Breast epithelium (tissue), 4 donors: ENCODE measurements at places on chromosomes 4 and X. TPM values are rescaled to one million over a fixed set of nuclear protein-coding genes. Genes with fewer than 3 reads are reported as not detected.

Gene SLC10A3
- total RNA-seq, result 19.5 TPM

Gene CYP2U1
- 10.2 TPM for total RNA-seq

Gene HERC3
- 35.4 TPM for total RNA-seq

Gene DACH2
- total RNA-seq, result not detected

Gene ANKRD17
- 69.2 TPM for total RNA-seq

Gene UGT2B10
- total RNA-seq, result not detected

Gene ENAM
- not detected for total RNA-seq

Gene CTSO
- 20.0 TPM for total RNA-seq

- no peak overlapping the region for H3K27ac ChIP-seq
- no peaks in the 10 kb centered on the region for H3K4me1 ChIP-seq
- no peaks in the 10 kb centered on the region for H3K36me3 ChIP-seq
- no peak overlapping the region for H3K4me3 ChIP-seq
- no peak for DNase-seq
Measured at GRCh38 chr4:55382488-55383003, 13.2 kb upstream of the TMEM165 start.

- peak overlapping the region; percentile 69 for H3K27ac ChIP-seq
- H3K4me3 ChIP-seq, result no peak overlapping the region
- H3K4me1 ChIP-seq, result no peaks in the 10 kb centered on the region
- H3K36me3 ChIP-seq, result no peaks in the 10 kb centered on the region
Measured at GRCh38 chr4:48337731-48338130, 3.6 kb upstream of the SLAIN2 start.

GRCh38 chrX:54891573-54891972, 29.1 kb upstream of the TRO start:
- no peak overlapping the region for H3K4me3 ChIP-seq
- H3K4me1 ChIP-seq, result no peaks in the 10 kb centered on the region
- H3K27ac ChIP-seq, result no peak overlapping the region
- no peaks in the 10 kb centered on the region for H3K36me3 ChIP-seq
- peaks cover 12% of the 10 kb centered on the region for H3K27me3 ChIP-seq
- no peak for DNase-seq

GRCh38 chr4:76712564-76712963, 185.4 kb downstream of the SOWAHB start:
- DNase-seq, result no peak
- peaks cover 10% of the 10 kb centered on the region for H3K4me1 ChIP-seq
- no peaks in the 10 kb centered on the region for H3K27me3 ChIP-seq
- H3K4me3 ChIP-seq, result no peak overlapping the region
- no peaks in the 10 kb centered on the region for H3K36me3 ChIP-seq

DNA sequence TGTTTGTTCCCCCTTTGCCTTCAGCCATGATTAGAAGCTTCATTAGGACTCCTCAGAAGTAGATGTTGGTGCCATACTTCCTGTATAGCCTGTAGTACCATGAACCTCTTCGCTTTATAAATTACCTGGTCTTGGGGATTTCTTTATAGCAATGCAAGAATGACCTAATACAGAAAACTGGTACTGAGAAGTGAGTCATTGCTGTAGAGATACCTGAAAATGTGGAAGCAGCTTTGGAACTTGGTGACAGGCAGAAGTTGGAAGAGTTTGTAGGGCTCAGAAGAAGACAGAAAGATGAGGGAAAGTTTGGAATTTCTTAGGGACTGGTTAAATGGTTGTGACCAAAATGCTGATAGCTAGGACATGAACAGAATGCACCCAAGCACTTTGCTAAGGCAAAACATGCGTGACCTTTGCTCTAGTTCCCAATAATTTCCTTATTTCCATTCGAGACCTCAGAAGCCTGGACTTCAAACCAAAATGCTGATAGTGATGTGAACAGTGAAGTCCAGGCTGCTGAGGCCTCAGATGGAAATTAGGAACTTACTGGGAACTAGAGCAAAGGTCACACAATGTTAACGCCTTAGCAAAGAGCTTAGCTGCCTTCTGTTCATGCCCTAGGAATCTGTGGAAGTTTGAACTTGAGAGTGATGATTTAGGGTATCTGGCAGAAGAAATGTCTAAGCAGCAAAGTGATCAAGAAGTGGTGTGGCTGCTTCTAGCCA, 3.0 kb upstream of the USP46 start:
- no peaks in the 10 kb centered on the region for H3K36me3 ChIP-seq
- no peak for DNase-seq
- H3K27ac ChIP-seq, result no peak overlapping the region
- no peaks in the 10 kb centered on the region for H3K27me3 ChIP-seq
- H3K4me1 ChIP-seq, result no peaks in the 10 kb centered on the region

- H3K4me3 ChIP-seq, result no peak overlapping the region
- no peak for DNase-seq
- H3K4me1 ChIP-seq, result no peaks in the 10 kb centered on the region
- H3K36me3 ChIP-seq, result no peaks in the 10 kb centered on the region
- H3K27me3 ChIP-seq, result peaks cover 75% of the 10 kb centered on the region
Measured at GRCh38 chr4:8910822-8911315, 39.2 kb upstream of the HMX1 start.

DNA sequence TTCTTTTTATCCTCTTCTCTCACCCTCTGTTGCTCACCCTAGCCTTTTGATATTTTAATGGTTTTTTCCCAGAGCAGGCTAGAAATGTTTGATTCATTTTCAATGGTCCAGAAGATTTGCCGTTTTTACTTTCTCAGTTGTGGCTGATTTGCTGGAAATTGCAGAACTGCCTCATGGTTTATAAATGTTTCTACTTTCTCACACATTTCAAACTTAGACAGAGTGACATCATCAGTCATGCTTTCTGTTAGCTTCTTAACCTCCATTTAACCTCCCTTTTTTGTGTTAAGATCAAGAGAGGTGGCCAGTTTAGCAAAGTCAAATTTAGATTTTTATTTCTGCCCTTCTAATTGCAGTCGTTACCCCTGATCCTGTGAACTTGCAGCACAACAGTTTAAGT, 8.7 kb downstream of the RXFP1 start:
- H3K36me3 ChIP-seq, result no peaks in the 10 kb centered on the region
- H3K27ac ChIP-seq, result no peak overlapping the region
- DNase-seq, result no peak
- H3K4me1 ChIP-seq, result no peaks in the 10 kb centered on the region

GRCh38 chrX:45479835-45480422, 279.3 kb upstream of the DIPK2B start:
- DNase-seq, result no peak
- H3K27me3 ChIP-seq, result peaks cover 10% of the 10 kb centered on the region
- H3K4me3 ChIP-seq, result no peak overlapping the region
- no peak overlapping the region for H3K27ac ChIP-seq
- no peaks in the 10 kb centered on the region for H3K36me3 ChIP-seq

- no peaks in the 10 kb centered on the region for H3K27me3 ChIP-seq
- DNase-seq, result no peak
- no peak overlapping the region for H3K4me3 ChIP-seq
- no peaks in the 10 kb centered on the region for H3K4me1 ChIP-seq
- no peaks in the 10 kb centered on the region for H3K36me3 ChIP-seq
Measured at GRCh38 chrX:8868906-8869305, 67.7 kb upstream of the FAM9A start.

- no peaks in the 10 kb centered on the region for H3K4me1 ChIP-seq
- H3K4me3 ChIP-seq, result no peak overlapping the region
- H3K27me3 ChIP-seq, result no peaks in the 10 kb centered on the region
- no peaks in the 10 kb centered on the region for H3K36me3 ChIP-seq
Measured at GRCh38 chr4:7166237-7166636, 26.1 kb upstream of the SORCS2 start.

GRCh38 chrX:150405006-150405405, 41.9 kb downstream of the MAMLD1 start:
- H3K27ac ChIP-seq, result no peak overlapping the region
- no peak for DNase-seq
- no peaks in the 10 kb centered on the region for H3K36me3 ChIP-seq
- H3K27me3 ChIP-seq, result peaks cover 6% of the 10 kb centered on the region
- H3K4me3 ChIP-seq, result no peak overlapping the region
- no peaks in the 10 kb centered on the region for H3K4me1 ChIP-seq

- DNase-seq, result no peak
- H3K27me3 ChIP-seq, result peaks cover 41% of the 10 kb centered on the region
- no peaks in the 10 kb centered on the region for H3K36me3 ChIP-seq
- no peaks in the 10 kb centered on the region for H3K4me1 ChIP-seq
Measured at GRCh38 chrX:19869193-19869592, 18.2 kb downstream of the SH3KBP1 start.

DNA sequence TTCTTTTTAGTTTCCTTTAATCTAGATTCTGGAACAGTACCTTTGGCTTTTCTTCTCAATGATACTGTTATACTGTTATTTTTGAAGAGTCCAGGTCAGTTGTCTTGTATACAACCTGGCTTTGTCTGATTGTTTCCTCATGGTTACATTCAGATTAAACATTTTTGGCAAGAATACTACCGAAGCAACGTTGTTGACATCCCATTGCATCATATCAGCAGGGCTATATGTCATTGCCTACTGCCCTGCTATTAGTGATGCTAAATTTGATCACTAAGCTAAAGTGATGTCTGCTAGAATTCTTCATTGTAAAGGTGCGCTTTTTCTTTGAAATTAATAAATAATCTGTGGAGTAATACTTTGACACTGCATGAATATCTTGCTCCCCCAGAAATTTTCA, 5.8 kb upstream of the ATP1B4 start:
- no peaks in the 10 kb centered on the region for H3K4me1 ChIP-seq
- H3K27ac ChIP-seq, result no peak overlapping the region
- no peak for DNase-seq
- H3K4me3 ChIP-seq, result no peak overlapping the region
- H3K27me3 ChIP-seq, result no peaks in the 10 kb centered on the region
- no peaks in the 10 kb centered on the region for H3K36me3 ChIP-seq

DNA sequence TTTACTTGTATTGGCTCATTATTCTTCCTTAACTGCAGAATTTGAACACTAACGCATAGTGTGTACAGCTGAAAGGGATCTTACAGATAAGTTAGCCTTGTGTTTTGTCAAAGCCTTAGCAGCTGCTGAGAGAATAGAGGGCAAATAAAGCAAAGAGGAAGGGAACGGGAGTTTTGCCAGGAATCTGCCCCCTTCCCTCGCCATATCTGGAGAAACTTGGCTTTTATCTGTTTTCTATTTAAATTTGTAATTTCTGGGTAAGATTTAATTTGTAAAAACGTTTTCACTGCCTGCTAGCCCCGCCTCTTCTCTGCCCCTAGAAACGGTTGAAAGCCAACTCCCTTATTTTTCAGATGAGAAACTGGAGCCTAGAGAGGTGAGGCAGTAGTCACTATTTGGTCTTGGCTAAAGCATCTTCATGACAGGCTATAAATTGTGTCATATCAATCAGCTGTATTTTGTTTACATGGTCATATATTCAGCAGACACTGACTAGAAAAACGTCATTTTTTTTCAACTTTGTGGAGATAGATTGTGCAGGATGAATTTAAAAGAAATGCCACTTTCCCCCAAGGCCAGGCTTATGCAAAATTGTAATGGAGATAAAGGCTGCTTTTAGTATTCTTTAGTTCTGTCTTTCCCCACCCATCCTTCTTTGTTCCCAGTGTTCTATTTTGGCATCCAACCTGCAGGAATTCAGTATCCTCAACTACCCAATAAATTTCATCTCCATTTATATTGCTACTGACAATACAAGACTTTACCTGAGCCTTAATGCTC, 319.4 kb downstream of the SH2D1A start:
- no peaks in the 10 kb centered on the region for H3K36me3 ChIP-seq
- no peak for DNase-seq
- H3K27ac ChIP-seq, result no peak overlapping the region
- no peak overlapping the region for H3K4me3 ChIP-seq

GRCh38 chr4:48706736-48707135, 73.3 kb downstream of the FRYL start:
- DNase-seq, result no peak
- no peaks in the 10 kb centered on the region for H3K4me1 ChIP-seq
- H3K27ac ChIP-seq, result no peak overlapping the region
- no peak overlapping the region for H3K4me3 ChIP-seq
